ENCODE measurements at places on chromosomes 5 and 9. TPM values are rescaled to one million over a fixed set of nuclear protein-coding genes. Genes with fewer than 3 reads are reported as not detected.

The PFN3 gene
- not detected for total RNA-seq

The TMEM252 gene
- not detected for total RNA-seq

The PCDHA12 gene
- not detected for total RNA-seq

The ARSI gene
- 0.51 TPM for total RNA-seq

The SOWAHA gene
- 1.6 TPM for total RNA-seq

The NEK6 gene
- 36.4 TPM for total RNA-seq

The ANKRD18A gene
- total RNA-seq, result 0.23 TPM

The SOHLH1 gene
- total RNA-seq, result not detected

The SURF6 gene
- 4.9 TPM for total RNA-seq

The ESM1 gene
- total RNA-seq, result not detected

The ANAPC2 gene
- 19.4 TPM for total RNA-seq

The CDC20B gene
- not detected for total RNA-seq

The LRRC70 gene
- 2.3 TPM for total RNA-seq

The GOLM1 gene
- total RNA-seq, result 9.2 TPM

The C5orf52 gene
- total RNA-seq, result not detected

The SLC6A19 gene
- 4.9 TPM for total RNA-seq

The SGCD gene
- total RNA-seq, result 1.4 TPM

The TBC1D13 gene
- total RNA-seq, result 6.3 TPM

The AQP3 gene
- 109 TPM for total RNA-seq

The NOXA1 gene
- total RNA-seq, result 2.4 TPM

The NUTM2F gene
- under 0.01 TPM for total RNA-seq

The KIF24 gene
- 0.17 TPM for total RNA-seq

The FAM221B gene
- not detected for total RNA-seq

The OTP gene
- total RNA-seq, result not detected

The GGTA1 gene
- total RNA-seq, result 2.4 TPM
